ENCODE measurements at places on chromosomes 3 and 15.

GRCh38 chr3:35473956-35474355, 165.4 kb upstream of the ARPP21 start:
- DNase-seq: no peak

- DNase-seq: no peak
Measured at GRCh38 chr3:165181556-165181955, 14.6 kb downstream of the SLITRK3 start.

GRCh38 chr15:81357180-81357686, 16.8 kb downstream of the TMC3 start:
- no peak for DNase-seq

- DNase-seq: no peak
Measured at GRCh38 chr3:157530637-157531300, 27.6 kb upstream of the VEPH1 start.

- no peak for DNase-seq
Measured at GRCh38 chr3:124840331-124840730, 46.8 kb downstream of the ITGB5 start.

DNA sequence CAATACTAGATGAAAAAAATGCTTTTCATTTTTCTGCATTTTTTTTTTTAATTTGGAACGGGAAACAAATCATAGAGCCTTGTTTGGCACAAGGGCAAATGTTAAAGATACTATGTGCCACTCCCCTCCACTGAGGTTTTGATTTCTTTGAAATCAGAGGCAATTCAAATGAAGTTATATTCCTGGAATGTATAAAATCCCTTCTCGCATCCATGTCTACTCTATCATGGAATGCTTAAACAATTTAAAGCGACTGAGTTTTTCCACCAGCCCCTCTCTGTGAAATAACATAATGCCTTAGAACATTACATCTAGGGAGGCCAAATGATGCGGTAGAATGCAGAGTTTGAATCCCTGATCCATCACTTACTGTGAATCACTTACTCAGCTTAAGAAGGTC, 69.7 kb downstream of the FMN1 start:
- DNase-seq: no peak

- DNase-seq: no peak
Measured at GRCh38 chr3:188126276-188126675, 27.7 kb upstream of the LPP start.

DNA sequence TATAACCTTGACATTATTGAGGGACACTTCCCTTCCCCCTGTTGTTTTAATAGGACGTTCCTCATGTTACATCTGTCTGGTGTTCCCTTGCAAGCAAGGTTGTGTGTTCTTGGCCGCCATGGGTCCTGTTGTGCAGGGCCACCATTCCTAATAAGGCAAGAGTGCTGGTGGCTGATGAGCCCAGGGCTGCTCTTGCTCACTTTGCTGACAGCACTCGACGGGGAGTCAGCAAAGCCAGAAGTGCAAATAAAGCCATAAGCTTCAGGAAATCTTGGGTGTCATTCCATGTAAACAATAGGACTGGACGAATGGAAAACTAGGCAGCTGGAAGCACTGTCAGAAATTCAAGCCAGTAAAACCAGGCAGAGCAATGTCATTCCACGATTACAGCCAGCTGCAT, 75.8 kb downstream of the SQOR start:
- DNase-seq: no peak

GRCh38 chr3:68306571-68306970, 625.8 kb downstream of the TAFA4 start:
- DNase-seq: no peak

- no peak for DNase-seq
Measured at GRCh38 chr15:51907136-51907862, 64.3 kb downstream of the LEO1 start.
